Mesenchymal stem cell (in vitro differentiated cells and primary cell): ENCODE measurements at places on chromosomes 6 and 20.

- peaks cover 1% of the 10 kb centered on the region for H3K4me1 ChIP-seq
- no peak overlapping the region for H3K4me3 ChIP-seq
- no peaks in the 10 kb centered on the region for H3K27me3 ChIP-seq
- H3K27ac ChIP-seq: no peak overlapping the region
- DNase-seq: no peak
These were observed 261.2 kb downstream of the ADGB start for GRCh38 chr6:146859795-146860495.

DNA sequence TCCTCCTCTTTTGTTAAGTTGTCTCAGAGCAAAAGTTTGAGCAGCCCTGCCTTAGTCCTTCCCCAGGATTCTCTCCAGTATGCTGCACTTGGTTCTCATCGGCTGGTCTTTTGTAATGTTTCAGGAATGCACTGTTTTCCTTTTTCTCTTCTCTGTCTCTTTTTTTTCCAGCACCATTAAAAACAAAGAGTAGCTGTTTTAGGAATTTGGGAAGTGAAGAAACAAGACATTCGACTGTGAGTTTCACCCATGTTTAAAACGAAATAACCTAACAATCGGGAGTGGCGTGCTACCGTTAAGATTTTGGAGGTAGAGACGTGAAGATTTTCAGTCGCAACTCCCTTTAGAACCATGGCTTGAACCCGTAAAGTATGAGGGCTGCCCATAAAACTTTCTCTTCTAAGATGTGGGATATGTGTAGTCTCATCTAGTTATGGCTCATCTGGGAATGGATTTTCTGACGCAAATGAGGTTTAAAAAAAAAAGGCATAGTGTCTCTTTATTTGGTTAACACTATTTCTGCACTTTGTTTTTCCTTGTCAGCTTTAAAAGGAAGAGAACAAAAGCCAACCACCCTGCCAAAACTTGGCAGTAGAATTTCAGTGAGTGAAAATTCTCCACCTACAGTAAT is 35.9 kb upstream of the RAB23 start:
- no peak overlapping the region for H3K4me3 ChIP-seq
- DNase-seq: peak; percentile 69
- peaks cover 1% of the 10 kb centered on the region for H3K4me1 ChIP-seq
- no peaks in the 10 kb centered on the region for H3K27me3 ChIP-seq
- H3K36me3 ChIP-seq: no peaks in the 10 kb centered on the region

- H3K27ac ChIP-seq: no peak overlapping the region
- no peaks in the 10 kb centered on the region for H3K27me3 ChIP-seq
- H3K4me1 ChIP-seq: no peaks in the 10 kb centered on the region
- no peak overlapping the region for H3K4me3 ChIP-seq
- no peaks in the 10 kb centered on the region for H3K36me3 ChIP-seq
These were observed 788.5 kb downstream of the C6orf118 start for GRCh38 chr6:164520916-164521315.

GRCh38 chr6:92820601-92821000 is 598.8 kb downstream of the EPHA7 start:
- H3K4me3 ChIP-seq: no peak overlapping the region
- no peaks in the 10 kb centered on the region for H3K36me3 ChIP-seq
- no peak for DNase-seq

- no peaks in the 10 kb centered on the region for H3K27me3 ChIP-seq
- DNase-seq: no peak
- no peaks in the 10 kb centered on the region for H3K4me1 ChIP-seq
- no peaks in the 10 kb centered on the region for H3K36me3 ChIP-seq
- no peak overlapping the region for H3K27ac ChIP-seq
These were observed 204.0 kb downstream of the TSHZ2 start for GRCh38 chr20:53176134-53176533.

DNA sequence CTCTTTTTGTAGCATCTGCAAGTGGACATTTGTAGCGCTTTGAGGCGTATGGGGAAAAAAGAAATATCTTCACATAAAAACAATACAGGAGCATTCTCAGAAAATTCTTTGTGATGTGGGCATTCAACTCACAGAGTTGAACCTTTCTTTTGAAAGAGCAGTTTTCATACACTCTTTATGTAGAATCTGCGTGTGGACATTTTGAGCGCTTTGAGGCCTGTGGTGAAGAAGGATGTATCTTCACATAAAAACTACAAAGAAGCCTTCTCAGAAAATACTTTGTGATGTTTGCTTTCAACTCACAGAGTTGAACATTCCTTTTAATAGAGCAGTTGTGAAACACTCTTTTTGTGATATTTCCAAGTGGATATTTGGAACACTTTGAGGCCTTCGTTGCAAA is 598.4 kb upstream of the ZNF337 start:
- DNase-seq: no peak
- no peak overlapping the region for H3K27ac ChIP-seq
- H3K4me3 ChIP-seq: no peak overlapping the region
- H3K4me1 ChIP-seq: no peaks in the 10 kb centered on the region
- H3K27me3 ChIP-seq: no peaks in the 10 kb centered on the region

GRCh38 chr6:16712255-16712930 is 48.9 kb downstream of the ATXN1 start:
- H3K4me1 ChIP-seq: peaks cover 9% of the 10 kb centered on the region
- H3K36me3 ChIP-seq: peaks cover 4% of the 10 kb centered on the region
- peak; percentile 45 for DNase-seq
- peak overlapping the region; percentile 64 for H3K4me3 ChIP-seq

DNA sequence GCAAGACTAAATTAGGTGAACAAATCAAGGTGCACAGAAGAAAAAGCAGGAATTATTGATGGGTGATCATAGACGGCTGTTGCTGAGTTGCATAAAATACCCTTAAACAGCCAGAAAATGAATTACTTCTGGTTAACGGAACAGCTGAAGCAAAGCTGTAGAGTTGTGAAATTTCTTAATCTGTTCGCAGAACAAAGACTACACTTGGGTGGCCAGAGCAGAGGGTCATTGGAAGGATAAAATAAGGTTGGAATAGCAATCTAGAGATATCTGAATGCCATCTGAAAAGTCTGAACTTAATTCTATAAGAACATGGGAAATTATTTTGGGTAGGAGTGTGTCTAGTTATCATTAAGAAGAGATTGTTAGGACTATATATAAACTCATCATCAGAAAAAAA is 339.1 kb upstream of the RSPO3 start:
- H3K4me1 ChIP-seq: no peaks in the 10 kb centered on the region
- H3K27me3 ChIP-seq: peaks cover 2% of the 10 kb centered on the region
- H3K36me3 ChIP-seq: no peaks in the 10 kb centered on the region
- no peak for DNase-seq
- no peak overlapping the region for H3K27ac ChIP-seq

DNA sequence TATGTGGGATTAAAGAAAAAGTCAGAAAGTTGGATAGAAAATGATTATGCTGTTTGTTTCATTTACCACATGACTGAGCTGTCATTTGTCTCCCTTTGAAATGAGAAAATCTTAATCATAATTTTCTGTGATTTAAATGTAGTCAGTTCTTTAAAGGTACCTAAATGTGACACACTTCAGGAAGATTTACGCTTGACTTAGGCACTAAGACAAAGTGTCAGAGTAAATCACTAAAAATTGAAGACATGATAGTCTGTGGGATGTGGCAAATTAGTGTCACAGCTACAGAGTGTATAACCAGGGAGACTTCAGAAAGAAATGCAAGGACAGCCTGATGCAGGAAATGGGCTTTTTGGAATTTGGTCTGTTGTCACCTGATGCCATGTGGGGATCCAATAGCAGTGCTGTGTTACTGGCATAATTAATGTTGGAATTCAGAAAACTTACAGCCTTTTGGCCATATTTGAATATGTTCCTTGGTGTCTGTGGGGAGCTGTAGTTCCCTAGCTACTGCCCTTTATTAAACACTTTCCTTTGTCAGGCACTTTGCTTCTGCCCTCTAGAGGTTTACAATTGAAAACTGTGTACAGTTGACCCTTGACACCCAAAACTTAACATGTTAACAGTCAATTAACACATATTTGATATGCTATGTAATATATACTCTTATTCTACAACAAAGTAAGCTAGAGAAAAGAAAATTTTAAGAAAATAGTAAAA is 493.8 kb downstream of the UTRN start:
- DNase-seq: no peak
- H3K36me3 ChIP-seq: peaks cover 51% of the 10 kb centered on the region
- no peak overlapping the region for H3K27ac ChIP-seq
- H3K4me3 ChIP-seq: no peak overlapping the region

DNA sequence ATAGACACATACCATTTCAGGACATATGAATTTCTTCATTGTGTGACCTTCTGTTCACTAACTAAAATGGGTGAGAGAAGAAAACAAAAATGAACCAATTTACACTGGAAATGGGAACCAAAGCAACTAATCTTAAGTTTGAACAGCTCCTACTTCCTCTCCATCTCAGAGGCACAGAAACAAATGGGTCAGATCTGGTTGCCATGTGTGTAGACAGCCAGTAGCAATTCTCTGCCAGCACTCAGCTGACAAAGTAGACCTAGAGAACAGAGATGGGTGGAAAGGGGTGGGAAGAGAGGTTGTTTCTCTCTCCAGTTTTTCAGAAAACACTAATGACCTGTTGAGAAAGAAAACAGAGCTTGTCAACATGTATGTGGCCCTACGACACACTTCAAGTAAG is 14.3 kb upstream of the POPDC3 start:
- H3K4me3 ChIP-seq: peak overlapping the region; percentile 48
- DNase-seq: no peak
- no peaks in the 10 kb centered on the region for H3K27me3 ChIP-seq
- no peaks in the 10 kb centered on the region for H3K4me1 ChIP-seq
- H3K36me3 ChIP-seq: no peaks in the 10 kb centered on the region

DNA sequence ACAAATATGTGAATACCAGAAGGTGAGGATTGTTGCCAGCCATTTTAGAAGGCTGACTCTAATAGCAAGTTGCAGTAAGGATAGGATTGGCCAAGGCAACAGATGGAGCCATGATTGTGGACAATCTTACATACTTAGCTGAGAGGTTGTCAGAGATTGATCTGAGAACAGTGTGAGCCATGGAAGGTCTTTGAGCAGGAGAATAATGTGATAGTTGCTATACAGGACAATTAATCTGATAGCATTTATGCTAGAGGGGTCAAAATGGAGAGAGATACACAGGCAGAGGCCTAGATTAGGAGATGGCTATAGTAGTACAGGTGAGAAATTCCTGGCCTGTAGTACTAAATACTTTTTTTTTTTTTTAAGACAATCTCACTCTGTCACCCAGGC is 23.8 kb downstream of the PPARD start:
- no peak overlapping the region for H3K4me3 ChIP-seq
- H3K27ac ChIP-seq: no peak overlapping the region
- DNase-seq: no peak
- H3K27me3 ChIP-seq: no peaks in the 10 kb centered on the region
- no peaks in the 10 kb centered on the region for H3K36me3 ChIP-seq

- H3K4me1 ChIP-seq: peaks cover 4% of the 10 kb centered on the region
- no peak overlapping the region for H3K27ac ChIP-seq
- H3K27me3 ChIP-seq: no peaks in the 10 kb centered on the region
- DNase-seq: no peak
These were observed 149.8 kb downstream of the SH3BGRL2 start for GRCh38 chr6:79780881-79781280.

- no peaks in the 10 kb centered on the region for H3K27me3 ChIP-seq
- H3K4me1 ChIP-seq: no peaks in the 10 kb centered on the region
- peak; percentile 4 for DNase-seq
- peaks cover 24% of the 10 kb centered on the region for H3K36me3 ChIP-seq
- H3K27ac ChIP-seq: no peak overlapping the region
These were observed 122.7 kb downstream of the MMS22L start for GRCh38 chr6:97160280-97160679.

- H3K36me3 ChIP-seq: peaks cover 20% of the 10 kb centered on the region
- H3K4me1 ChIP-seq: no peaks in the 10 kb centered on the region
- no peak overlapping the region for H3K27ac ChIP-seq
- H3K4me3 ChIP-seq: no peak overlapping the region
- DNase-seq: no peak
- no peaks in the 10 kb centered on the region for H3K27me3 ChIP-seq
These were observed 102.0 kb downstream of the SPTLC3 start for GRCh38 chr20:13110796-13111195.

DNA sequence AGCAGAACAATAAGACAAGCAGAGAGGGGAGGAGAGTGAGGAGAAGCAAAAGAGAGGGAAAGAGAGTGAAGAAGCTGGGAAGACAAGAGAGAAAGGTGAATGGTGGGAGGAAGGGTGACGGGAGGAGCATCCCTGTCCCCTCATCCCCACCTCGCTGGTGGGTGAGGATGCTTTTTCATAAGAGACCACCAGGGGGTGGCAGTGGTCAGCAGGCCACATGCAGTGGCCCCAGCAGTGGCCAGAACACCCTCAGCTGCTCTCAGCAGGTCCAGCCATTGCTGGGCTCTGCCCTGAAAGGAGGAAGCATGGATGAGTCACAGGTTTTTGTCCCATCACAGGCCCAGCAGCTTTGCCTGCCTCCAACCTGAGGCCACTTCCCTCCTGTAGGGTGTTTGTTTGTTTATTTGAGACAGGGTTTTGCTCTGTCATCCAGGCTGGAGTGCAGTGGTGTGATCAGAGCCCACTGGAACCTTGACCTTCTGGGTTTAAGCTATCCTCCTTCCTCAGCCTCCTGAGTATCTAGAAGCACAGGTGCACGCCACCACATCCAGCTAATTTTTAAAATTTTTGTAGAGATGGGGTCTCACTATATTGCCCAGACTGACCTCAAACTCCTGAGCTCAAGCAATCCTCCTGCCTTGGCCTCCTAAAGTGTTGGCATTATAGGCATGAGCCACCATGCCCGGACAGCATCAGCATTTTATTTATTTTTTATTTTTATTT is 24.0 kb downstream of the FGD2 start:
- DNase-seq: peak; percentile 90
- H3K27me3 ChIP-seq: no peaks in the 10 kb centered on the region
- H3K4me3 ChIP-seq: no peak overlapping the region
- H3K4me1 ChIP-seq: peaks cover 4% of the 10 kb centered on the region
- H3K27ac ChIP-seq: no peak overlapping the region
- H3K36me3 ChIP-seq: no peaks in the 10 kb centered on the region

DNA sequence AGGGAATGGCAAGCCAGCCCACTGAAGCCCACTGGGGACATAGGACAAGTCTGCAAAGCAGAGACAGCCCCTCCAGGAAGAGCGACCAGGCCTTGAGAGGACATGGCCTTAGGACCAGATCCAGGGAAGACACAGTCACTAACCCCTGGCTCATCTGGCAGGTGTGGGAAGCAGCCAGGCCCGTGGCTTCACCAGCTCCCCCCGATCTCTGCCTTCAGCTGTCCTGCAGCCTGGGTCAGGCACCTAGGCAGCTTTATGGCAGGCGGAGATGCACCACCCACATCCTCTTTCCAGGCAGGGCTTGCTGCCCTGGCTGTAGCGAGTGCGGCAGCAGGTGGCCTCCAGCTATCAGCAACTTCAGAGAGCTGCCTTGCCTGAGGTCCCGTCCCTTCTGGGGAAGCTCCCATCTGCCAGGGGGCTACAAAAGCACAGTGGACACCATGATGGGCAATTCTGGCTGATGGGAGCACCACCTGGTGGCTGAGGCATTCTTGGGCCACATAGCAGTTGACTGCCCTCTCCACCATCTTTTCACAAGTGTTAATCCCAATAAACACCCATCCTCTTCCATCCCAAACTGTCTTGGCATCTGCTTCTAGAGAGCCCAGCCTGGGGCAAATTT is 85.8 kb downstream of the DZANK1 start:
- H3K27me3 ChIP-seq: no peaks in the 10 kb centered on the region
- H3K4me1 ChIP-seq: peaks cover under 1% of the 10 kb centered on the region
- H3K36me3 ChIP-seq: peaks cover 4% of the 10 kb centered on the region
- no peak for DNase-seq
- no peak overlapping the region for H3K4me3 ChIP-seq
- H3K27ac ChIP-seq: no peak overlapping the region

- peaks cover 9% of the 10 kb centered on the region for H3K36me3 ChIP-seq
- no peak overlapping the region for H3K27ac ChIP-seq
- H3K4me3 ChIP-seq: no peak overlapping the region
These were observed 41.5 kb downstream of the SENP6 start for GRCh38 chr6:75643173-75643572.
